ENCODE measurements at places on chromosomes 1 and 21.

GRCh38 chr21:38980416-38981313, 174.9 kb downstream of the ETS2 start:
- no peak for DNase-seq

DNA sequence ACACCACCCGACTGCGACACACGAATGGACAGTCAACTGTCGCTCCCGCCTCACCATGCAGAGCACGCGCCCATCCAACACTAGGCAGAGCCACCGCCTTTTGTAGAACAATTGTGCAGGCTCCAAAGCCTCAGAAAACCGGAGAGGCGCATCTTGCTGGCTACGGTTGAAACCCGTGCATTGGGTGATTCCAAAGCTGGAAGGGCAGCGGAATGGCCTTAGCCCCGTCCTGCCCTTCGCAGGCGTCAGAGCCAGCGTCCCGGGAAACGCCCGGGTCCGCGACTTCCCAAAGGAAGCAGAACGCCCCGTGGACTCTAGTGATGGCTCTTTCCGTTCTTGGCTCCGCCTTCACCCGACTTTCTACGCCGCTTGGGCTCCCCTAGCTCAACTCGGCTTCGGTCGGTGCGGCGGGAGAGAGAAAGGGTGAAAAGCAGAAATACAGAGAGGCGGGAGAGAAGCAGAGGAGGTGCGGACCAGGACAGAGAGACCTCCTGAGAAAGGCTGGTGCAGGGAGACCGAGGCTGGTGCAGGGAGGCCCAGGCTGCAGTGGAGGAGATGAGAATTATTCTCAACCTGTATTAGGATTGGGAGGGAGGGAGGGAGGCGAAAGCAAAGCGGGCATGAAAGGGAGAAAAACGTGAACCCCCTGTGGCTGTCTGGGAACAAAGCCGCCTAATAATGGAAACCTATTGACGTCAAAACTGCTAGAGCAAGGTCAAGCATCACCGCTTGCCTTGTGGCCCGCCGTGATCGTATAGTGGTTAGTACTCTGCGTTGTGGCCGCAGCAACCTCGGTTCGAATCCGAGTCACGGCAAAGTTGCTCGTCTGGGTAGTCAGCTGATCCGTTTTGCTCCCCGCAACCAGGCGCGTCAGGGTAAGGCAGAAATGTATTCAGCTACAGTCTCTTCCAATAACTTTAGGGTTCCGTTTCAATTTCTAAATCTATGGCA, 99.5 kb downstream of the PRKAB2 start:
- DNase-seq = no peak

- no peak for DNase-seq
Observed at GRCh38 chr21:45032332-45032731, 42.0 kb upstream of the ADARB1 start.

DNA sequence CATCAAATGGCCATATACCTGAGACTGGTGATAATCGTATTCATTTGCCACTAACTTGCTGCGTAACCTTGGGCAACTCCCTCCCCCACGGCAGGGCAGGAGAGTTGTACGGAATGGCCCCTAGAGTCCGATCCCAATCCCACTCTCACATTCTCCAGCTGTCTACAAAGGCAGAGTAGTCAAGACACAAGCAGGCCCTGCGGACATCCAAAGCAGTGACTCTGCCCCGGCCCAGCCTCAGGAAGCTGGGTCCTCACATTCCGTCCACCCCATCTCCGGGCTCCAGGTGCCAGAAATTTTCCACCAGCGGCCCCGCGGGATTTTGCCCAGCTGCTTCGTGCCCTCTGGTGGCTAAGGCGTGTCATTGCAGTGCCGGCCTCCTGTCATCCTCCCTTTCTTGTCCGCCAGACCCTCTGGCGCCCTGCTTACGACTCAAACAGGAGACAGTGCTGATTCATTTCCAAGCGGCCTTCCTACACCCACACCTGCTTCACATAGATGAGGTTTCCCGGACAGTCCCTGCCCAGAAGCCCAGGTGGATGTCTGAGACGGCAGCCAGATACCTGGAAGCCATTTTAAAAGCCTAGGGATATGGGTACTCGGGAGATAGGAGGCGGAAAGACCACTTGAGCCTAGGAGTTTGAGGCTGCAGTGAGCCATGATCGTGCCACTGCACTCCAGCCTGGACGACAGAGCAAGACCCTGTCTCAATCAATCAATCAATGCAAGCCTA, 2.9 kb upstream of the S100A2 start:
- peak; percentile 75 for DNase-seq

GRCh38 chr1:220067269-220068204, 21.2 kb upstream of the EPRS1 start:
- no peak for DNase-seq

DNA sequence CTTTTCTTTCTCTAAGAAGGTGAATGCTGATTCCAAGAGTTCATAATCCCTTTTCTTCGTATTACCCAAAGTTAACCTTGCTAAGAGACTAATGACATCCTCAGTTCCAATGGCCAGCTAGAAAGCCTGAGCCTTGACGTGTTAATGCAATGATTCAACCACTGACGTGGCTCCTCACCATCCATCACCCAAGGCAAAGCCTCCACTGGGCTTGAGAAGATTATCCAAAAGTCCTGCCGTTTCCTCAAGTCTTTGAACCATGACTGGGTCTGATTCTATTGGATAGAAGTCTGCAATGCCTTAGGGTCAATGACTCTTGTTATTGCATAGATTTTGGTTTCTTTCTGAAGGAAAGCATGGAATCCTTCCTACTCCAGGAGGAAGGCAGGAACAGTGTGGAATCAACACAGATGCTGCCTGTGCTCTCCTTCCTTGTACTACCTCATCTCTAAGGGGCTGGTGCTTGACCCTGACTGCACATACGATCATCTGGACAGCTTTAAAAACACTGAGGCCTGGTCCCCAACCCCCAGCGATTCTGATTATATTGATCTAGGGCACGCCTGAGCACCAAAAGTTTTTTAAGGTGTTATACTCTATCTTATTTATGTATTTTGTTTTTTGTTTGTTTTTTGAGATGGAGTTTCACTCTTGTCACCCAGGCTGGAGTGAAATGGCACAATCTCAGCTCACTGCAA, 69.3 kb upstream of the ANGPTL1 start:
- DNase-seq = no peak

GRCh38 chr1:196546272-196547111, 61.7 kb downstream of the KCNT2 start:
- DNase-seq = no peak

DNA sequence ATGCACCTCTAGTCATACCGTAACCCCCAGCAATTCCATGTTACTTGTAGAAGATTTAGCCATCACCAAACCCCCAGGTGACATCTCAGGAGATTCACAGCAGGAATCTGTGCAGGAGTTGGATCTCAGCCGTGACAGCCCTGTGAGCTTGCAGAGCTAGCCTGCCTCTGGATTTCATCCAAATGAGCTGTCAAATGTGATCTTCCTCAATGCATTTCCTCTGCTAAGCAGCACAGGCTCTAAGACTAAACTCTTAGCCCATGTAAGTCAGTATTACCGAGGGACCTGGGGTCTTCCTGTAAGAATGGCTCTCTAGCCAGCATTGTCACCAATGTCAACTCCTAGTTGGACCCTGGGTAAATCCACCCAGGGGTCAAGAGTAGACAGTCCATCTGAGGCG, 41.7 kb downstream of the UMODL1 start:
- no peak for DNase-seq

DNA sequence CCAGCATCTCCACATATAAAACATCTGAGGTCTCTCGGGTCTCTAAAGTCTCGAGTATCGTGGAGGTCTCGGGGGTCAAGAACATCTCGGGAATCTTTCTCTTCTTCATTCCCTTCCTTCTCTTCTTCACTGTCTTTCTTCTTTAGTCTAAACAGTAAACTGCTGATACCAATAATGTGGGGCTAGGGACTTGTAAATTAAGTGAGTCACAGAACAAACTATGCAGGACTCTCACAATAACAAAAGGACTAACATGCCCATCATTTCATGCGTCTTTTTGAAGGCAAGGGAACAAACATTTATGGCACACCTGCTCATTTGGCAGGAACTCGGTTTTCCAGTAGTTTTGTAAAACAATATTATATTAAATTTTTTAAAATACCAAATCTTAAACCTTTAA, 32.4 kb downstream of the PRPF38A start:
- DNase-seq = no peak

- DNase-seq = no peak
Observed at GRCh38 chr1:33122483-33123178, 41.7 kb downstream of the AZIN2 start.

GRCh38 chr1:81259625-81260411, 540.9 kb upstream of the ADGRL2 start:
- DNase-seq = no peak

GRCh38 chr1:37174341-37174740, 140.0 kb upstream of the GRIK3 start:
- no peak for DNase-seq

DNA sequence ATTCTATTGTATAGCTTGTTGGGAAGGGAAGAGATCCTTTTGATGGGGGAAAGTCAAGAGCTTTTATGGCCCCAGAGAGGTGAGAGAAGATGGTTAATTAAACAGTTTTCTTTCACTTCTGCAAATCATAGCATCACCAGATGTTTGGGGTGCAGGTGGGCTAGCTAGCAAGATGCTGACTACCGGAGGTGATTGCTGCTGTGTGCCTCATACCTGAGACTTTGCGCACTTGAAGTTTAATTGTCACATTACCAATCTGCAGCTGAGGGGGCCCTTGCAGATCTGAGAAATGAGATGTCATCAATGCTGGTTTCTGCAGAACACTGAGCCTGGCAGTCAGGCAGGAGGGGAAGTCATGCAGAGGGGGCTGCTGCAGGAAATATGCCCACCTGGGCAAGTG, 73.9 kb downstream of the SNRPE start:
- DNase-seq = no peak

- DNase-seq = peak; percentile 19
Observed at GRCh38 chr1:43554444-43554992, 23.8 kb downstream of the PTPRF start.

GRCh38 chr1:108668777-108669176, 7.9 kb upstream of the HENMT1 start:
- DNase-seq = no peak

GRCh38 chr1:76826072-76826845, 41.0 kb upstream of the ST6GALNAC5 start:
- no peak for DNase-seq

DNA sequence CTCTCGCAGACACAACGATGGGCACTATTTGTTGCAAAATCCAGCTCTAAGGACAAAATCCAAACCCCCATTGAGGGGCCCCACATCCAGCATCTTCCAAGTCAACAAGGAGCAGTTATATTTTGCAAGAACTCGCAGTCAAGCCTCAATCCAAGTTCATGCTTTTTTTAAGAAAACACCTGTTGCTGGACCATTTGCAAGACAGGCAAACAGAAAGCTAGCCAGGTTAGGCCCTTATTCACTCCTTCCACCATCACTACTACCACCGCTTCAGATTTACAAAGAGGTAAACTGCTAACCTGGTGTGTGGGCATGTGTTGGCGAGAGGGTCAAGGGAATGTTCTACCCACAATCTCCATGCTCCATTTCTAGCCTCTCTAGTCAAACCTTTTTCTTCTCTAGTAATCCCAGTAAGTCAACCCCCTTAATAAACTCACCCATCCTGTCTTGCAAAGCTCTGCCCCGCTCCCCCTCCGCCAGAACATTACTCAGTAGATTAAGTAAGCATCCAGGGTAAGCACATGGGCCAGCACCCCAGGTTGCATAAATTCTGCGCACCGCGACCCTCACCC, 703 bp downstream of the ERI3 start:
- no peak for DNase-seq

DNA sequence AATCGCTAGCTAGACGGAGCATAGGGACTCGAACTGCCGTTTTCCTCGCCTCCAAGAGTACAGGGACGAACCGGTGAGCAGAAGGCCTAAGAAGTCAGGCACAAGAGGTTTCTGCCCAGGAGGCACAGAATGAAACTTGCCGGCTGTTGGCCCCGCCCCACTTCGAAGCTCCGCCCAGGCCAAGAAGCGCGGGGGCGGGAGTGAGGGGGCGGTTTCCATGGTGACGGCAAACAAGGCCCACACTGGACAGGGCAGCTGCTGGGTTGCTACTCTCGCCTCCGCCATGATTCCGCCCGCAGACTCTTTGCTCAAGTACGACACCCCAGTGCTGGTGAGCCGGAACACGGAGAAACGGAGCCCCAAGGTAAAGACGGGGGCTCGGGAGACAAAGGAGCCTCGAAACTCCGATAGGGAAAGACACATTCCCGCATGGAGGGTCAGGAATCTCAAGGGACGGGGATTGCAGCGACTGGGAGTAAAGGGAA, at the start of gene DNALI1:
Gene DNALI1, plus strand, starts transcription at position 229 of the 485 bp plus-strand sequence. Its CDS starts 55 bp downstream, at position 284.
- no peak for DNase-seq

GRCh38 chr1:109716570-109717090, 4.6 kb downstream of the GSTM5 start:
- no peak for DNase-seq

GRCh38 chr1:115430441-115431158, 92.6 kb upstream of the NGF start:
- no peak for DNase-seq

GRCh38 chr1:68624233-68624632, 127.4 kb upstream of the DEPDC1 start:
- DNase-seq = no peak

- no peak for DNase-seq
Observed at GRCh38 chr1:166330096-166330495, 163.3 kb upstream of the FAM78B start.

DNA sequence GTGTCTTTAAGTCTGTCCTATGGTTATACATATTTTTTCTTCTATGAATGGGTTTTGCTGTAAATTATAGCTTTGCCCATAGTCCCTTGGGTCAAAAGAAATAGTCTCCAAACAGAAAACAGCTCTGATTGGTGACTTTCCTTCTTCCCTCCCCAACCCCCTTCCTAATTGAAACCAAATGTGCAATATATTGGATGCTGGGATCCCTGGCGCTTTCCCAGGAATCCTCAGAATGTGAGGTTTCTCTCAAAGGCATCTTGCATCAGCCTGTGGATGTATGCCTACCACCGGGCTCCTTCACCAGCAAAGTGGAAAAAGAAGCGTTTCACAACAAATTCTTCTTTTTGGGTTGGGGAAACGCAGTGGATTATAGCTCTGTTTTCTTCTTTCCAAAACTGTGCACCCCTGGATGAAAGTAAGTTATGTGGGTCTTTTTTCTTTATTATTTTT, at the start of gene DDR2:
Gene DDR2, plus strand, starts transcription at position 248 of the 450 bp plus-strand sequence. CDS start 86,600 bp downstream, outside the sequence.
- no peak for DNase-seq

DNA sequence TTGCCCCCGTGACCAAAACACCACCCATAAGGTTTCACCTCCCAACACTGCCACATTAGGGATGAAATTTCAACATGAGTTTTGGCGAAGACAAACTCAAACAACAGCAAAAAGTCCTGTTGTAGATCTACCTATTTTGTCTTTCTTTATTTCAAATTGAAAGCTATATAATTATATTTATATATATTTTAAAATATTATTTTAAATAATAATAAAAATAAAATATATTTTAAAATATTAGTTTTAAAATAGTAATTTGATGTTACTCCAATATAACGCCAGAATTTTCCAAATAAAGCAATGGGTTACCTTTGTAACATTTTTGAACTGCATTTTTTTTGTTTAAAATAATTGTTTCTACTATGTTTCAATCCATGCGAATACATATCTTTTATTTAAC, 263.5 kb upstream of the USP25 start:
- no peak for DNase-seq

- no peak for DNase-seq
Observed at GRCh38 chr1:232566093-232566492, 63.8 kb downstream of the SIPA1L2 start.

GRCh38 chr1:210124736-210125135, 107.9 kb upstream of the SERTAD4 start:
- no peak for DNase-seq

Measured in activated gamma-delta T cell treated with Interleukin-2 at 50 U/mL for 16 hours (primary cell).